Stimulated activated CD8-positive, alpha-beta memory T cell treated with anti-CD3 and anti-CD28 coated beads, Interleukin-4, amount 100 ng/mL, for 1 hour (primary cell): ENCODE measurements at places on chromosomes 6 and 20.

- DNase-seq: no peak
These were observed 20.1 kb downstream of the DCBLD1 start for GRCh38 chr6:117502580-117502979.

DNA sequence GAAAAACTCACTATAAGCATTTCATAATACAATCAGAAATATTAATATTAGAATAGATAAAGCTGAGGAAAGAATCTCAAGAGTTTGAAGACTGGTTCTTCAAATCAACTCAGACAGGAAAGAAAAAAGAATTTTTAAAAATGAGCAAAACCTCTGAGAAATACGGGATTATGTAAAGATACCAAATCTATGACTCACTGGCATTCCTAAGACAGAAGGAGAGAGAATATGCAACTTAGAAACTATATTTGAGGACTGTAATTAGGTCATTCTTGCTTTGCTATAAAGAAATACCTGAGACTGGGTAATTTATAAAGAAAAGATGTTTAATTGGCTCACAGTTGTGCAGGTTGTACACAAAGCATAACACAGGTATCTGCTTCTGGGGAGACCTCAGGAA lies 665.1 kb downstream of the RNF144B start:
- no peak for DNase-seq

GRCh38 chr20:52958211-52958610 lies 13.9 kb upstream of the TSHZ2 start:
- no peak for DNase-seq

DNA sequence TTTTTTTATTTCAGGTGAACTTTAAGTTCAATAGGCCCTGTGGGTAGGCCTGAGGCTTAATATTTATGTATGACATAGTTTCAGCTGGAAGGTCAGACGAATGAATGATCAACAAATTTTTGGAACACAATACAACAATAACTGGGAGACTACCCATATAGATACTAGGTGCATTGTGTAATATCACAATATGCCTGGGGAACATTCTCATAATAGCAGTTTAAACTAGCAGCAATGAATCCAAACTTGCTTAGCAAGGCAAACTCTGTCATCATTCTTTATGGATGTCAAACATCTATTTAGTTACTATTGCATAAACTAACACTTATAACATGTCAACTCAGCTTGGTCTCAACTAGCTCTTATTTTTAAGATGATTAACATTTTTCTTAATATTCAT lies 49.3 kb downstream of the ELOVL4 start:
- DNase-seq: no peak

DNA sequence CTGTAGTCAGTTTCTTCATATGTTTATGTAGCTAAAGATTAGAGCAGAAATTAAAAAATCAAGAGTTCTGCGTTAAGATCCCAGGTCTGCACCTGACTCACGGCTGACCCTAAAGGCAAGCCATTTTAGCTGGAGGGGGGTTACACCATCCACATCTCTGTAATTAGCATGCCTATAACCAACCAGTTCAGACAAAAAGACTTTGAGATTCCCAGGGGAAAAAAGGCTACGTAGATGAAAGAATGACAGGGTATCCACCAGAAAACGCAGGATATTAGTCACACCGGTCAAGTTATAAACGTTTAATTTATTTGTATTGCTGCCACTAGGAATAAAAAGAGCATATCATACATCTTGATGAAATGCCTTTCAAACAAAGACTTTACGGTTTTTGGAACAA lies 299.1 kb downstream of the FOXC1 start:
- DNase-seq: no peak

DNA sequence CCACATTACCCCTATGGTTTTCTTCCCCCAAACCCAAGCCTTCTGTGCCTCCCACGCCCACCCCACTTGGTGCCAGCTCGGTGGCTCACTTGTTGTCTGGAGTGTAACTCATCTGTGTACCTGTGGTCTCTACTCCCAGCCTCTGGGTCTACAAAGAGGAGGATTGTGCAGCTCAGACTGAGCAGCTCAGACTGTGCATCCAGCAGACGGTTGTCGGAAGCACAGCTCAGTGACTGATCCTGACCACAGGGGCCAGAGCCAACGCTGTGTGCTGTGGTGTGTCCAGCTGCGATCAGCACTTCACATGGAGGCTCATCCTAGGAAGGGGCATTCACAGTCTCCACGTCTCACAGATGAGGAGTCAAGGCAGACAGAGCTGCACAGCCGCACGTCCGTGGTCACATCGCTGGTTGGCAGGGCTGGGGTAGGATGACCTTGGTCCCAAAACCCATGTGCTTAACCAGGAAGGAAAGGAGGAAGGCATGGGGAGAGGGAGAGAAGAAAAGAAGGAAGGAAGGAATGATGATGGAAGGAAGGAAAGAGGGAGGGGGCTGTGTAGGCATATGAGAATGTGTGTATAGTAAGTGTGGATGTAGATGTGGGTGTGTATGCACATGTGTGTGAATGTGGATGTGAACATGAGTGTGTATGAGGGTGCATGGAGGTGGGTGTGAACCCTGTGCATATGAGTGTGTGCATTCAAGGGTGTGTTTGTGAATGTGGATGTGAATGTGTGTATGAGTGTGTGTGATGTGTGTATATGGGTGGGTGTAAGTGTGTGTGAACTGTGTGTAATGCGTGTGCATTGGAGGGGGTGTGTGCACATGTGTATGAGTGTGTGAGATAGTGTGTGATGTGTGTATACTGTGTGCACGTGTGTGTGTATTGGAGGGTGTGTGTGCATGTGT lies 28.2 kb upstream of the STX16 start:
- no peak for DNase-seq
